ENCODE measurements at places on chromosomes 3 and 15.

DNA sequence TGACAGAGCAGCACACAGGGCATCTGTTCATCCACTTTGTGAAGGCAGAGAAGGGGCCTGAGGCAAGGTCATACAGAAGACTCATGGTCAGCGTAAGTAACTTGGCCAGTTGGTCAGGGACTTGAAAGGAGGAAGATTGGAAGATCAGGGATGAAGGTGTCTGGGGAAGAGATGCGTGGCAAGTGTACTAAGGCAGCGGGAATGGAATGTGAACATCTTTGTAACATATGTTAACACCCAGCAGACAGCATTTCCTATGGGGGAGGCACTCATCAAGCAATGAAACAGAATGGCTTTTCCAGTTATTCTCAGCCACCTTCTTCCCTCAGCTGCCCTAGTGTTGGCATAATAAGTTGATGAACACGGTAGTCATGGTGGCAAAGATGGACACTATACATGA is 7.8 kb upstream of the RFC4 start:
- no peak for DNase-seq

DNA sequence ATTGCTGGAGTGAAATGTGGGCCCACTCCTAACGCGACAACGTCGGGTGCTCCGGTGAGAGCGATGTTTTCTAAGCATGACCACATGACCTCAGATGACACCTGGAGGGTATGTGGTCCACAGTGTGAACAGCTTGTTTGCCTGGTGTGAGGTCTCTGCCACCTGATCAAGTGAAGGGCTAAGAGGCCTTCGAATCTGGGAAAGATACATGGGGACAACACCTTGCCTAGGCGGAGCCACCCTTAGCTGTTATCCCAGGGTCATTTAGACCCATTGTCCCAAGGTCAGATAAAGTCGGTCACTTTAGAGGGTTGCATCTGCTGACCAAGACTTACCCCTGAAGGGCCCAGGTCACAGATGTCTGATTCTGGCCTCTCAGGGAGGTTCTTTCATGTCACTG is 34.9 kb upstream of the ALDH1A3 start:
- DNase-seq = no peak

DNA sequence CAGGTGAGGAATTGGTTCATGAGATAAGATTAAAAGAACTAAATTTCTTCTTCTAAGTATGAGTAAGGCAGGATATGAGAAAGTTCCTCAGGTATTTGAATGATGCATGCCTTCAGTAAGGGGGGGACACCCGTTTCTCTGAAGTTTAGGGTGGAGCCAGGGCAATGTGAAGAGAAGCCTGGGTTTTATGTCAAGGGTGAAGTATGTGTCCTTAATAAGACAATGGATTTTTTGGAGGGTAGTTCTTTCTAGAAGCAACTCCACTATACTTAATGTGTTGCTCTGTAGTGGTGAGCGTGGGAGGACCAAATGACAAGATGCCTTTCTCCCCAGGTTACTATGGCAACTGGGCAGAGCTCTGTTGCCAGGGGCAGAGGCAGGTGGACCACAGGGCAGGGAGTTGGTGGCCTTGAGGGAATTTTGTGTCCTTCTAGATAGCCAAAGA is 44.0 kb downstream of the PHLDB2 start:
- DNase-seq = peak; percentile 7

DNA sequence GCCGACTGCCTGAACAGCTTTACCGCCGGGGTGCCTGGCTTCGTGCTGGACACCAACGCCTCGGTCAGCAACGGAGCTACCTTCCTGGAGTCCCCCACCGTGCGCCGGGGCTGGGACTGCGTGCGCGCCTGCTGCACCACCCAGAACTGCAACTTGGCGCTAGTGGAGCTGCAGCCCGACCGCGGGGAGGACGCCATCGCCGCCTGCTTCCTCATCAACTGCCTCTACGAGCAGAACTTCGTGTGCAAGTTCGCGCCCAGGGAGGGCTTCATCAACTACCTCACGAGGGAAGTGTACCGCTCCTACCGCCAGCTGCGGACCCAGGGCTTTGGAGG is 815 bp downstream of the SPINT1 start:
- no peak for DNase-seq

DNA sequence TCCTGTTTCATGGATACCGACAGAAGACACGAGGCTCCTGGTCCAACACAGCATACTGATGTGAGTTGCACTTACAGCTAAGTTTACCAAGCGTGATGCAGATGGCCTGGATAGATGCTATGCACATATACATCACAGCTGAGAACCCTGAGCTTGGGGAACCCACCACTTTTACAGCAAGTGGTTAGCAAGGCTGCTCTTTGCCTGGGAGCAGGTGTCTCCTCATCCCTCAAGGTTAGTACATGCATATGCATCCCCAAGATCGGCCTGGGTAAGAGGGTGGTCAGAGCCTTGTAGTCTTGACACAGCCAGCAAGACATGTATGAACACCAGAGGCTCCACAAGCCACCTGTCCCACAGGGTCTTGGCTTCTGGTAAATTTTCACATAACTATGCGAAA is 28.3 kb downstream of the LRRC2 start:
- no peak for DNase-seq

DNA sequence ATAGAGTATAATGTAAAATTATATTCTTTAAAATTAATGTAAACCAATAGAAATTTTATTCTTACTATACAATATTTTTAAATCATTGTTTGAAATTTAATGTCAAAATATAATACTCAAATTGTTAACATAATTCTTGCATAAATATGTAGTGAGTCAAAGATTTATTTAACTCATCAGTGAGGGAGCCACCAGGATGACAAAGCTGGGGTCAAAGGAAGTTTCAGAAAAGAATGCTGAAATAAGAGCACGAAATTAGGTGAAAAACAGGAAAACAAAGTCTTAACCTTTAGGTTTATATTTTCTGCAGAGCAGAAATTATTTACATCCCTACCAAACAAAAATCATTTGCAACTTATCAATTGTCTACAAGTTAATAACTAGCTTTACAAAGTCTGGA is 74.1 kb downstream of the DIPK2A start:
- DNase-seq = no peak

GRCh38 chr3:129950318-129951046 is 24.0 kb upstream of the TRH start:
- no peak for DNase-seq

DNA sequence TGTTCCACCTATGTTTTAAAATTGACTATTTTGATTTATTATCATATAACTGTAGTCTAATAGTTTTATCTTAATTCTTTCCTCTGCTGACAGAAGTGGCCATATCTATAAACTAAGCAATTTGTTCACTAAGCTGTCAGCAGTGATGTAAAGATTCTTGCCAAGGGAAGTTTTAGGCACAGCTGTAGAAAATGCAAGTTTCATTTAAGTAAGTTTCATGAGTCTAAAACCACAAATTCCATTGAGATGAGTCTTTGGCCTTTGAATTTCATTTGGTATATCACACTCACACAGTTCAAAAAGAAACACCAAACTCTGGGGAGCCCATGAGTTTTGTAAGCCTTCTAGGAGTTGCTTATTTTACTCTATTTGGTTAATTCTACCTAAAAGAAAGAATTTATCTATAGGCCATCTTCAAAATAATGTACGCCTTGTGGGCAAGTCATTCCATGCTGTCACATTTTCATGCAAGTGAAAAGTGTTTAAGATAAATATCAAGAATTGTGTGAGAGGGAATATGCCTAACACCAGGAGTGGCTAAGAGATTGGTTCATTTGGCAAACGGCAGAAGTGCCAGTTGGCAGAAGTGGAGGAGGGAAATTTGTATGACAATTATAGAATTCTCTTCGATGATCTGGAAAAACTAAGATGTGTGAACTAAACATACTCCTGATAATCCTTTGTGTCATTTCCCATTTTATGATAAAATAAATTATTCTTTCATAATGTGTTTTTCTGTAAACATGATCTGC is 292.9 kb downstream of the ZIC4 start:
- no peak for DNase-seq
